Right kidney (tissue), 9 donors: ENCODE measurements at places on chromosomes 4 and X.

GRCh38 chr4:187827631-187828030 is 167.9 kb upstream of the ZFP42 start:
- DNase-seq: no peak

DNA sequence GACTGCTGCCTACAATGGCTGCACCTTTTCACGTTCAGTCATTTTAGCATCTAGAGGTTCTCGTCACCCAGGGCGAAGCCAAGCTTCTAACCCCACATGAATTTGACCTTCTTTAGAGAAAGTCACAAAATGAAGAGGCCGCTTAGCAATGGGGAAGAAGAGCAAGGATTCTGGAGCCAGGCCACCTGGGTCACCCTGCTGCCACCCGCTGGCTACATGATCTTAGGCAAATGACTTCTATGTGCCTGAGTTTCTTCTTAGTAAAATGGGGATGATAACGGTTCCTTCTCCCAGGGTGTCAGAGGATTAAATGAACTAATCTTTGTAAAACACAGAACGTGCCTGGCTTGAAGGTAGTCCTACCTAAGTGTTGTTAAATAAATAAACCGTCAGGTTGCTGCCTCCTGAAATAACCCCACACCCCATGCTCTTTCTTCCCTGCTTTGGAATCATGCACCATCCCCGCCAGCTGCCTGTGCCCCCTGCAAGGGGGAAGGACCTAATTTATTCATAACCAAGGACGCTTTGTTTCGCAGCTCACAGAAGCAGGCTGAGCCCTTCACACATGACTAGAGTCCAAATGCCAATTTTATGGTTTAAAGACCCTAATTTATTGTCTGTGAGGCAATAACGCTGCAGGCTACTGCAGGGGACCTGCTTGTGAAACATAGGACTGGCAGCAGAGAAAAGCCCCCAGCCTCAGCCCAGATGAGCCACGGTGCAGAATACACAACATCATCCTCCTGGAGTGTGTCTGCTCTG is 28.6 kb upstream of the NSG1 start:
- no peak for DNase-seq

GRCh38 chr4:5976921-5977320 is 41.3 kb downstream of the C4orf50 start:
- DNase-seq: no peak

DNA sequence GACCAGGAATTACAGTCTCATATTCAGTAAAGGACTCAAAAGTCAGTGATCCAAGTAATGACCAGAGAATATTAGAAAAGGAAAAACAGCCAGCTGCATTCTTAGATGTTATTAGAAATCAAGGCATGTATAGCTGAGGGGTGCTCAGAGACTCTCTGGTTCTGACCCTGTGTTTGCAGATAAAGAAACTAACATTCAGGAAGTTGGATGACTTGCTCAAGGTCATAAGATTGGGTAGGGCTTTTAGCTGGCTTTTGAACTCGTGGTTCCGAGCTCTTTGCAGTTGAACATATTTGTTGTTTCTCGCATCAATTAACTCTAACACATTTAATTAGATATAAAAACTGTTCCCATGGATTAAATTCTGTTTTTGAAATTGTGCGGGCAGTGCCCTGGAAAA is 62.5 kb upstream of the ENPP6 start:
- no peak for DNase-seq

DNA sequence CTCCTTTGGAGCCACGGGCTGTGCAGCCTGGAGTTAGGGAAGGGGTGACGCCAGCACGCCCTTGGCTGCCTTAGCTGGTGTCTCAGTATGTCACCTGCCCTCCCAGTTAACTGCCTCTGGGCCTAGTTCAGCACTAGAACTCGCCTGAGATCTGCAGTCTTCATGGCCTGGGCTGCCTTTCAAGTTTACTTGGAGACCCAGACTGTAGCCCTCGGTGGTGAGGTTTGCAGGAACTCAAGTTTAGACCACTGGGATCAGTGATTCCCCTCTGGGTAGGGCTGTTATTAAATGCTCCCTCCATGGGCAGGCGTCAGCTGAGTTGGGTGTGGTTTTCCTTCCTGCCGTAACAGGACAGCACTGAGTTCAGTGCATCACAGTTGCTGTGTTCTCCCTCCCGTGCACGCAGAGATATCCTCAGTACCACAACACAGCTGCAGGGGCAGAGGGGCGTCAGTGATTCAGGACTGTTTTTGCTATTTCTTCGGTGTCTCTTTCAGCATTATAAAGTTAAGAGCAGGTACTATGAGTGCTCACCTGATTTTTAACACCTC is 30.5 kb downstream of the PLAC8 start:
- DNase-seq: no peak

- no peak for DNase-seq
Measured at GRCh38 chrX:11579636-11580600, 85.8 kb downstream of the ARHGAP6 start.

- DNase-seq: no peak
Measured at GRCh38 chrX:95754411-95754810, 930.2 kb upstream of the DIAPH2 start.

DNA sequence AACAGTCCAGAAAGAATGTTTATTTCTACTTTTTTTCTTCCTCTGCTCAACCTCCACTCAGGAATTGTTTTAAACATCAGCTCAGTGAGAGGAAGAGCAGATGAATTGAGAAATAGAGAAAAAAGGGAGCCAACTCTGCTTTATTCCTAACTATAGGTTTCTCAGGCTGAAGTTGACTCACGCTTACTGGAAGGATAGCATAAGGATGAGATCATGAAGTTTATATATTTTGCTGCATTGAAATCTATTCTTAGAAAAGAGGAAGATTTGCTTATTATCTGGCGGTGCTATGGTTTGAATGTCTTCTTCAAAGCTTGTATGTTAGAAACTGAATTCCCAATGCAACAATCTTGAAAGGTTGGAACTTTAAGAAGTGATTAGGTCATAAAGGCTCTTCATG is 1673.4 kb upstream of the PCDH7 start:
- no peak for DNase-seq

DNA sequence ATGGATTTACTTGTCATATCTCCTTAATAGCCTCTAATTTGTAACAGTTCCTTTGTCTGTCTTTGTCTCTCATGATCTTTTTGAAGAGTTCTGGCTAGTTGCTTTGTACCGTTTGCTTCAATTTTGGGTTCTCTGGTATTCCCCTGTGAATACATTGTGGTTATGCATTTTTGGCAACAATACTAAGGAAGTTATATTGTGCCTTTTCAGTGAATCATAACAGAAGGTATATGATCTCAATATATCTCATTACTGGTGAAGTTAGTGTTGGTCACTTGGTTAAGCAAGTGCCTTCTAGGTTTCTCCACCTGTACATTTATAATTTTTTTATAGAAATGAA is 48.6 kb downstream of the DCLK2 start:
- DNase-seq: no peak

GRCh38 chr4:116870686-116871085 is 214.7 kb downstream of the TRAM1L1 start:
- DNase-seq: no peak

DNA sequence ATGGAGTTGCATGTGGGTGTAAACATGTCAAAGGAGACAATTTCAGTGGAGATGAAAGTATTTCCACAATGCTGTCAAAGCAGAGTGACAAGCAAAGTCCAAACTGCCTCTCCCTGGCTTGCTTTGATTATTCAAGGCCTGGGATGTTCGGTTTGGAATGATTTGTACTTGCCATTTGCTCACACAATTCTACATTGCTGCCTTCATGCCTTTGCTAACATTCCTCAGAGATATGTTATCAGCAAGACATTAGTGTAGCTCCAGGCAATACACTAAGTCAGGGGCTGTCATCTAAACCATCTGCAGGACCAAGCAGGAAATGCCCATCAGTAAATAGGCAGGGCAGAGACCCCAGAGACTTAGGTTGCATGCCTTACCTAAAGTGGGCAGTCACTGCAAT is 79.6 kb upstream of the C1QTNF7 start:
- DNase-seq: no peak

- DNase-seq: no peak
Measured at GRCh38 chr4:19177616-19178015, 1074.1 kb upstream of the SLIT2 start.

- no peak for DNase-seq
Measured at GRCh38 chrX:16762579-16762978, 23.7 kb upstream of the TXLNG start.

GRCh38 chr4:163949976-163950601 is 455.6 kb downstream of the TMA16 start:
- no peak for DNase-seq

GRCh38 chrX:77436682-77437081 is 10.5 kb upstream of the FGF16 start:
- no peak for DNase-seq

DNA sequence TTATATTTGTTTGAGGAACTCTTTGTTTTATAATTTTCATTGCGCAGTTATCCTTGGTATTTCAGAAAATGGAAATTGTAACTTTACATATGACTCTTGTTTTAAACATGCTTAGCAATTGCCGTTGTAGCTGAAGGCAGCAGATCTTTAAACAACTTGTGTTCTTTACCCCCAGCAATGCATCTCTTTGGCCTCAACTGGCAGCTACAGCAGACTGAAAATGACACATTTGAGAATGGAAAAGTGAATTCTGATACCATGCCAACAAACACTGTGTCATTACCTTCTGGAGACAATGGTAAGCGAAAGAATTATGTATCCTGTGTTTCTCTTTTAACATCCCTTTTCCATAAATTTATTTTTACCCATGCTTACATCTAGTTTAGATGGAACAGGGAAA is 263.6 kb downstream of the DCTD start:
- no peak for DNase-seq

- no peak for DNase-seq
Measured at GRCh38 chr4:164807611-164808010, 53.7 kb downstream of the SMIM31 start.

DNA sequence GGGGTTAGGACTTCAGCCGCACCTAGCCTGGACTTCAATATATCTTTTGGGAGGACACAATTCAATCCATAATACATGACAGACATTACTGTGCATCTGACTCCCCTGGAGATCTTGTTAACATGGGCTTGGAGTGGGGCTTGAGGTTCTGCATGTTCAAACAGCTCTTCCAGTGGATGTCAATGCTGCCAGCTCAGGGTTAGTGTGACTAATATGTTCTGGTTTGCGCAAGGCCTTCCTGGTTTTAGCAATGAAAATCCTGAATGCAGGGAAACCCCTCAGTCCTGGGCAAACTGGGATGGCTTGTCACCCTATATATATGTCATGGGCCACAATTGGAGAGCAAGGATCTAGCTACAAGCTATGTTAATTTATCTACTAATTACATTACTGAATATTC is 2.7 kb upstream of the TSPAN7 start:
- no peak for DNase-seq

DNA sequence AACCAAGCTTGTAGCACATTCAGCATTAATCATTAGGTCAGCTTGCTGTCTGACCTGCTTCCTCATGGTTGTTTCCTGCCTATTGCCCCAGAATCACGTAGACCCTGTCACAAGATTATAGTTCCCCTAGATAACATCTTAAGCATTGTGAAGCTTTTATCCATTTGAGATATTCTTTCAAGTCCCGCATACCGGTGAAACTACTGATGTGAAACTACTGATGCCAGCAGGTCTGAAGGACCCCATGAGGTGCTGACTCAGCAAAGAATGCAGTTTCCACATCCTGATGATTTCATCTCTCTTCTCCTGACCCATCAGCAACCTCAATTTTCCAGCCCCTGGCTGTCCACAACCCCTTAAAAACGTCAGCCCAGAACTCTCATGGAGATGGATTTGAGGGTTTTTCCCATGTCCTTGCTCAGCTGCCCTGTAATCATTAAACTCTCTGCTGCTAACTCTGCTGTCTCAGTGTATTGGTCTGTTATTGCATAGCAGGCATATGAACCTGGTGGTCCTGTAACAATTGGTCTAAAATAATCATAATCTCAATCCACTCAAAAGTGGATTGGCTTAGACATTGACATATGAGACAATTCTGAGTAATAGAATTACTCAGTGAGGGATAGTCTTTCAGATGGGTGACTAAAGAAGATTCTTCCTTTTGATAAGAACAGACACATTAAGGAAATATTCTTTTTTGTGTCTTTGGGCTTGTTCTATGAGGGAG is 26.3 kb upstream of the UBA6 start:
- no peak for DNase-seq

GRCh38 chr4:107683873-107684272 is 36.2 kb downstream of the PAPSS1 start:
- DNase-seq: no peak

- DNase-seq: no peak
Measured at GRCh38 chr4:74292111-74292870, 16.0 kb upstream of the EPGN start.

- no peak for DNase-seq
Measured at GRCh38 chr4:38902695-38903094, 35.1 kb downstream of the FAM114A1 start.

DNA sequence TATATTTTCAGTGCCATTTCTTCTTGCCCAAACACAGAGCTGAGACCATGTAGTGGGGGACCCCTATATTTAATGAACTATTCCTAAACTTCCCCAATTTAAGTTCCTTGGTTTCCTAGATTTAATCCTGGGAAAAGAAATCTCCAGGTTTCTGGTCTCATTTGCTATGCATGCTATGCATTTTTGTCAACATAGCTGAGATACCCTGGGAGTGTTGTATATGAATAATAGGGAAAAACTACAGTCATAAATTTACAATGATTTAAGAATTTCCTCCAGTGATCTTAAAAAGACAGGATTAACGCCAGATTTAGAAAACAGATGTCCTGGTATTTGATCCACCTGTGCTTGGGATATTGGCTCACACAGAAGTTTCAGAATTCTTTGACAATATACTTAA is 136.8 kb upstream of the RAPGEF2 start:
- no peak for DNase-seq

DNA sequence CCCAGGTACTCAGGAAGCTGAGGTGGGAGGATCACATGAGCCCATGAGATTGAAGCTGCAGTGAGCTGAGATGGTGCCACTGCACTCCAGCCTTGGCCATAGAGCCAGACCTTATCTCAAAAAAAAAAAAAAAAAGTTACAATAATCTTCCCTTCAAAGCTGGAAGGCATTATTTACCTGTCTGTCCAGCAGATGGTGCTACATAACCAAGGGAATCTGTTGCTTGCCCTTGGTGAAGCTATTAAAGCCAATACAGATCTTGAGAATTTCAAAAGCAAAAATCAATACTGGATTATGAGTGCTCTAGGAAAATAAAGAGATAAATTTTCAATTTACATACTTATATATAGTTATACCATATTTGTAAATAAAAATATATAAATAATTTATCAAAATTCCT is 25.9 kb downstream of the PKD2 start:
- DNase-seq: no peak

DNA sequence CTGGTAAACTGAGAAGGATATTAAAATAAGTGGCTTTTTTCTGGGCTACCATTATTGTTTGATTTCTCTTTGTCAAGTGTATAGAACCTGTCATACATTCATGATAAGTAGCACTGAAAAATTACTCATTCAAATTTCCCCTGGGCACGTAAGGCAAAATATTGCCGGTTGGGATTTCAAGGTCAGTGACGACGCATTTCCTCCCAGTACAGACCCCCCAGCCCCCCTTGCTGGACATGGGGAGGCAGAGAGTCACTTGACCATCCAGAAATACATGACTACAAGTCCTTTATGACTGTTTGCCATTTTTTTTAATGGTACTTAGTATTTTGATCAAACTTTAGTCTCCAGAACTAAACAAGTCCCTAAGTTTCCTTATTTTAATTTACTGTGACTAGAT is 6.8 kb upstream of the MND1 start:
- no peak for DNase-seq
